ENCODE measurements at places on chromosomes 3 and 15.

GRCh38 chr3:159150180-159150579, 348.3 kb downstream of the MFSD1 start:
- DNase-seq: no peak

- no peak for DNase-seq
Observed at GRCh38 chr3:126516936-126517290, 660 bp downstream of the UROC1 start.

DNA sequence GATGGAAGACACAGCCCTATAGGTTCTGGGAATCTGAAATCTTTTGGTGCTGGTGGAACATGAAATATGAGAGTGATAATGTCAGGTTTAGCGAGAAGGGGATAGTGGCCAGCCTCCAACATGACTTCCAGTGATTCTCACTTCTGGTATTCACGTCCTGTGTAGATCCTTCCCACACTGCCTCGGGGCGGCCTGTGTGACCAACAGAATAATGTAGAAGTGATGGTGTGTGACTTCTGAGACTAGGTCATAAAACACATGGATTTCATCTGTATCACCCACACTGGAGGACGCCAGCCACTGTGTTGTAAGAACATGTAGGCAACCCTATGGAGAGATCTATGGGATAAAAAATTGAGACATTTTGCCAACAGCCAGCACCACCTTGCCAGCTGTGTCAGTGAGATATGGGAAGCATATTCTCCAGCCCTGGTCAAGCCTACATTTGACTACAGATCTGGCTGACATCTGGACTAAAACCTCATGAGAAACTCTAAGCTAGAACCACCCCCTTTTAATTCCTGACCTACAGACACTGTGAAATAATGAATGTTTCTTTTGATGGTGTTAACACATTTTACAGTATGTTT, 25.5 kb upstream of the NUDT16 start:
- DNase-seq: no peak

DNA sequence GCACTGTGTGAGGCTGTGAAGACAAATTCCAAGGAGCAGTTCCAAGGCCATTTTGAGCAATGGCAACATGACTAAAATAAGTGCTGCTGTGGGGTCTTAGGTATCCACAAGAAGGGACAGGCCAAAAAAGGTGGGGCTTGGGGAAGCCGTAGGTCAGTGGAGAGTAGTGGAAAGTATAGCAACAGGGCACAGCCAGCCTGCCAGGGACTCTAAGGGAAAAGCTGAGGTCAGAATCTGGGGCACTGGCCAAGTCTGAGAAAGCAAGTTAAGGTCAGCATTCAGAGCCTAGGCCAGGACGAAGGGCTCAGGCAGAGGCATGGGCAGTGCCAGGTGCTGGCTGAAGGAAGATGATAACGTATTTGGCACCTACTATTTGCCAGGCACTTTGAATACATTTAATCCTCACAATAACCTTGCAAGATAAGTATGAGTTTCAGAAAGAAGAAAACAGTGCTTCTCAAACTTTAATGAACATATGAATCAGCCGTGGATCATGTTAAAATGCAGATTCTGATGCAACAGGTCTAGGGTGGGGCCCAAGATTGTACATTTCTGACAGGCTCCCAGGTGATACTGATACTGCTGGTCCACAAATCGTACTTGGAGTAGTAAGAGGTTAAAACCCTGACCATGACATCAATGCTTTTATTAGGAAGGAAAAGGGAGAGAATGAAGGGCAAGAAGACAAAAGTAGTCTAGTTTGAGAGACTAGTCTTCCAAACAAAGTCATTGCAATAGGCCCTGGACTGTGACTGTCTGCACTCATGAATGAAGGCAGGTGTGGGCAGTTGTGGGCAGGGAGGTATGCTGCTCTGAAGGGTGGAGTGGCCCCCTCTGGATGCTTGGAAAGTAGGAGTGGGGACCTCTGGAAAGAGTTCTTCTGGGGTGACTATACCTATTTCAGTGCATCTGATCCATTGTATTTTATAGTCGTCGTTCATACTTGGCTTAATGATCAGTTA, 106.3 kb upstream of the ANKRD28 start:
- peak; percentile 51 for DNase-seq

DNA sequence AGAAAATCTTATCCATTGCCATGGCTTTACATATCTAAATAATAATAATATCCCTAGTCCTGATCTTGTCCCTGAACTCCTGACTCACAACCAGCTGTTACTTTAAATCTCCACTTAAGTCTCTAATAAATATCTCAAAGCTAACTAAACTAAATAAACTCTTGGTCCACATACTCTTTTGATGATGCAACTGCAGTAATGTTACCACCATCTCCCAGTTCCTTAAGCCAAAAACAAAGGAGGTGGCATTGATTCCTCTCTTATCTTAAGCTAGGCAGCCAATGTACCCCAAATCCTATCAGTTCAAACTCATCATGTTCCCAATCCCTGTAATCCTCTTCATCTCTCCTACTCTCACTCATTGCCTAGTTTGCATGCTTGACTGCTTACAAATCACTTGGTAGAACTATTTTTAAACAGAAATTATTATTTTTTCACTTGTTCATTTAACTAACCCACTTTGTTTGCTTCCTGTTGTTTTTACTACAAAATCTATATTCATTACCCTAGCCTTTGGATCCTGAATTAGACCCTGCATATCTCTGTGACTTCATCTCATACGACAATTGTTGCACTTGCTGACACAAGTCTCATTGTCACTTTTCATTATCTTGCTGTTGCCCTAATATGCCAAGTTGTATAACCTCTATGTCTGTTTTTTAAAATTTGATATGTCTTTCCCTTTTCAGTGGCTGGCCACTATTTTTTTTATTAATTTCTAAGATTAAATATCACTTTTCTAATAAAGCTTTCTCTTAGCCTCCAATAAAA, 462.2 kb downstream of the ZPLD1 start:
- no peak for DNase-seq

- no peak for DNase-seq
Observed at GRCh38 chr15:95580121-95580520, 750.4 kb upstream of the NR2F2 start.

DNA sequence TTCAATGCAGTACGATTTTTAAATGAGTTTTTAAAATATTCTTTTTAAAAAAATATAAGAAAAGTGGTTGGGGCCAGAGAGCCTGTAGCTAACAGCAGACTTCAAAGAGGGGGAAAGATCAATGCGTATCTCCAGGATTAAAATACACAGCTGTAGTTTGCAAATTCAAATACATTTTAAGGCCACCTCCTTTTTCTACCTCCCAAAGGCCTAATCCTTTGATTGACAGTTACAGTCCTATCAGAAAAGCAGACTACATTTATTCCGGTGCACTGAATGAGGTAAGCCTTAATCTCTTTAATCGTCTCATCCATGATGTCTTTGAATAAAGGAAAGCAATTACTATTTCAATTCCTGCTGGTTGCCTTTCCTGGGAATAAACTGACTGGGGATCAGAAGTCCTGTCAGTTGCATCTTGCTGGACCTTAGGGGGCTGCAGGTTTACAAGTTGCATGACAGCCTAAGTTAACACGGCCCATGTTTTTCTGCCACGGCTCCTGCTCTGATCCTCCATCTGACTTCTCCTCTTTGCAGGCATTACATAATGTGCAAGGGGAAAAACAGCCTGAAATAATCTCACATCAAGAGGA, 51.7 kb downstream of the CADPS start:
- DNase-seq: no peak

DNA sequence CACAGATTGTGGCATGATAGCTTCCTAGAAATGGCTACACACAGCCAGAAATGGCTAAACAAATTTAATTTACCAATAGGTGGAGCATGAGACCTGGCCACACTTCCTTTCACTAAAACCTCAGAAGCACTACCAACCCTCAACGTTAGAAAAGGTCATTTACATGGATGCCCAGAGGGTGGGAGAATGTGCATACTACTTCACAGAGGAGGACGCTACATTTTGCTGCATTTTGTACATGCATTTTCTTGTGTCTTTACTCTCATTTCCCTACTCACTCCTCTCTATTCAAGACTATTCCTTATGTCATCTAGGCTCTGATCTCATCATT, 40.1 kb downstream of the C2CD4B start:
- DNase-seq: no peak

- no peak for DNase-seq
Observed at GRCh38 chr3:127066635-127067034, 83.7 kb downstream of the PLXNA1 start.

DNA sequence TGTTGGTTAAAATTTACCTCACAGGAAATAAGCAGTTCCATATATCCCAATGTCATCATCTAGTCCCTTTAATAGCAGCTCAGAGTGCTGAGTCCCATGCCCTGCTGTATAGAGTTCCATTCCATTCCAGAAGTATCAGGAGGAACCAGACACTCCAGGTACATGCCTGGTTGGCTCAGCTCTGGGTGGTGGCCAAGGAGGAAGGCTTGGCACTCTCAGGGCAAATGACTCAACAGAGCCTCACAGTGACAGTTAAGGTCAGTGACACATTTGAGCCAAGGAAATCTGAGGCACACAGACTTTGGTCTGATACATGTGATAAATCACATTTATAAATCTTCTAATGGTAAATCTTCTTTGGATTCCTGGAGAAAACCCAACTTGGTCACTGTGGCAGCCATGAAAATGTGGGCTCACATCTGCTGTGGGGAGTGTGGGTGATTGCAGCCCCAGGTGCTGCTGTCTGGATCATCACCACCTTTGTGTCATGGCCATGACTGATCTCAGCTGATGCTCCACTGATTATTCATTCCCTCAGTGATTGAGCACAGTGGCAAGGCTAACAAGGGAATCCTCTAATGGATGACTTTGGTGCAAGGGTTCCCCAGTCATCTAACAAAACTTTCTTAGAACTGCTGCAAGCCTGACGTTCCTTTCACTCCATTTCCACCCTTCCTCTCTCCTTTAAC, 9.3 kb downstream of the HHLA2 start:
- DNase-seq: no peak

DNA sequence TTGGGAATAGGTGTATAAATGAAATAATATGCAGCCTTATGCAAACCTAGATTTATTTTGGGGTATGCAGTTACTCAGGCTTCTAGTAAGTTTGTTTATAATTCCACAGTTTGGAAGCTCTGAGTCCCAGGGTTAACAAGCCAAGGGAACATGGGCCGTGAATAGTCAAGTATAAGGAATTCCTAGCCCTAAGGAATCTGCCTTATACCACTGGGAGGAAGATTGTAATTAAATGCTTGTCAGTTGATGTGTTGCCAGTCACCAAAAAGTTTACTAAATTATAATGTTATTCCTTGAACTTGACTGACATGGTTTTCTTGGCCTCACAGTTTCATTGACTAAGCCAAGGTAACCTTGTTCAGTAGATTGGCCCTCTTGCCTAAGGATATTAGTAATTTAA, 72.4 kb upstream of the SGO1 start:
- DNase-seq: no peak

- DNase-seq: no peak
Observed at GRCh38 chr3:148950806-148951205, 40.5 kb upstream of the GYG1 start.

DNA sequence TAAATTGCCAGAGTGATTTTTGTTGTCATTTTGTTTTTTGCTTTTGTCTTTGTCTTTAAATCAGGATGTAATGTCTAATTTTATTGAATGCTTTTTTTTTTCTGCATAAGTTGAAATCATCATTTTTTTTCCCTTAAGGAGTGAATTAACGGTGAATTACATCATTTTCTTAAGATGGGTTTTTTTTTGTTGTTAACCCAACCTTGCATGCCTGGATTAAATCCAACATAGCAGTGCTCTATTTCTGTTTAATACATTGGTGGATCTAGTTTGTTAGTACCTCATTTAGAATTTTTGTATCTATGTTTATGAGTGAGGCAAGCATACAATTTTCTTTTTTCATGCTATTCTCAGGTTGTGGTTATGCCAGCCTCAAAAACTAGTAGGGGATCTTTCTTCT, 186.4 kb upstream of the TMC3 start:
- no peak for DNase-seq

DNA sequence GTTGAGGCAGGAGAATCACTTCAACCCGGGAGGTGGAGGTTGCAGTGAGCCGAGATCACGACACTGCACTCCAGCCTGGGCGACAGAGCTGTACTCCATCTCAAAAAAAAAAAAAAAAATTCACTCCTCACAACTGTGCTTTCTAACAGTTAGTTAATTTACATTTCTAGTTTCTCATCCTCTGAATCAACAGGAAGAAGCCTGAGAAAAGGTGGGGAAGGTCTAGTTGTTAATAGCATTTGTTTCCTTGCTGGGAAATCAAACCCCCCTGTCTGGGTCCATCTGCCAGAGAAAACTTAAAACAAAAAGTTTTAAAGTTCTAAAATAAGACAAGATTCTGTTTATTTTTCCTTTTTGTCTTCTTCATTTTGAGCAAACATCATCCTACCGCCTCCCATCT, 62.3 kb downstream of the TMEM39A start:
- DNase-seq: no peak

- DNase-seq: no peak
Observed at GRCh38 chr3:162437480-162437879, 940.9 kb downstream of the OTOL1 start.

- no peak for DNase-seq
Observed at GRCh38 chr15:90316139-90316538, 35.9 kb upstream of the ZNF774 start.

GRCh38 chr15:99704444-99704838, 28.8 kb downstream of the LYSMD4 start:
- DNase-seq: no peak

- DNase-seq: no peak
Observed at GRCh38 chr15:68616397-68616796, 37.6 kb downstream of the CORO2B start.

DNA sequence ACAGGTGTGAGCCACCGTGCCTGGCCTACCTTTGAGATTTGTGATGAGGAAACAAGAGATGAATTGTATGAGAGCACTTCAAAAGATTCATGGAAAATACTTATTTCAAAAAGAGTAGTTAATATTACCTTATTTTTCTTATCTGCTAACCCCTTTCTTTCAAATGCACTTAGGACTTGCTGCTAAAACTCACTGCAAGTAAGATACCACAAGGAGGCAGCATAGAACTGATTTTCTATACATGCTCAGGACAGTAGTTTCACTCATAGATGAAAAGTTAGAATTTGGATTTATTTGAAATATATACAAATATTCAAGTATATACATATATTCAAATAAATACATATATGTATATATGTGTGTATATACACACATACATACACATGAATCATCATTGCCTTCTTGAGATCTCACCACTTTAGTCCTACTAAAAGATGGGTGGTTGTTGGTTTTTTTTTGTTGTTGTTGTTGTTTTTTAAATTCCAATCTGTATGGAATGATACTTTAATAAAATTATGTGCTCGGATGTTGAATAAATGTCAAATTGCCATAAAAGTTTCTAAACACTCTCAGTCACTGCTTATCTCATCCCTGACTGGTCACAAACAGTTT, 2.4 kb downstream of the CCNDBP1 start:
- no peak for DNase-seq

- DNase-seq: no peak
Observed at GRCh38 chr3:115102046-115102445, 45.0 kb downstream of the ZBTB20 start.

- no peak for DNase-seq
Observed at GRCh38 chr15:76823890-76824289, 81.2 kb downstream of the SCAPER start.
